Thyroid gland (tissue), 4 donors: ENCODE measurements at places on chromosomes 3 and 15. TPM values are rescaled to one million over a fixed set of nuclear protein-coding genes. Genes with fewer than 3 reads are reported as not detected.
A peak's percentile ranks its signal among the peaks of the same experiment; 100 is the strongest.

The SELENOT gene
- 168 TPM for total RNA-seq

The CCRL2 gene
- total RNA-seq: 0.33 TPM

DNA sequence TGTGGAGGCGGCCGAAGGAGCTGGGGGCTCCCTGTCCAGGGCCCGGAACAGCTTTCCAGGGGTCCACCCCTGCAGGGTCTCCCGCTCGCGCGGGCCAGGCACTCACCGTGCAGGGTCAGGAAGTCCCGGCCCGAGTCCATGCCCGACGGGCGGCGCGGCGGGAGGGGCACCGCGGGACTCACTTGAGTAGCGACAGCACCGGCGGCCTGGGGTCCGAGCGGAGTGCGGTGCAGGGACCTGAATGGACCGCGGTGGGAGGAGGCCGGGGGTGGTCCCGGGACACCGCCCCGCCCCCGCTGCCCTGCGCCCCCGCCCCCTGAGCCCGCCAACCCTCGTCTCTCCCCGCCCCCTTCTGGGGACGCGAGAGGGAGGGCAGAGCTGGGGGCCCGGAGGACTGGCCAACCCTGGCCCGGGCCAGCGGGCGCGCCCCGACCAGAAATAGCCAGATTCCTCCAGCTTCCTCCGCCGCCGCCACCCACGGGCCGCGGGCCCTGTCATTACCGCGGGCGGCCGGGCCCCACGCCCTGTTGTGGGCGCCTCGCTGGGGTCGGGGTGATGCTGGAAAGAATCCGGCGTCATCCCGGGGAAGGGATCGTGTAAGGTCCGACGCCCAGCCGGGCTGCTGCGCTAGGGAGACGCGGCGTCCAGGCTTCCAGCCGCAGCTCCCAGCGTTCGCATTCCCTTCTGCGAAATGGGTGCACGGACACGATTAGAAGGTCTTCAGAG, at the start of gene PLCD1:
PLCD1 (minus strand) TSS at position 243 of the 726 bp plus-strand sequence; CDS start at position 140, 103 bp downstream.
- H3K4me3 ChIP-seq: no peak within 1 kb of the TSS
- DNase-seq: peak; percentile 80
- no peaks in the 10 kb centered on the region for H3K27me3 ChIP-seq
- peaks cover 36% of the 10 kb centered on the region for H3K4me1 ChIP-seq

GRCh38 chr3:191919491-191920026, 458.6 kb downstream of the PYDC2 start:
- no peak for DNase-seq
- H3K27ac ChIP-seq: no peak overlapping the region
- H3K4me3 ChIP-seq: no peak overlapping the region
- no peaks in the 10 kb centered on the region for H3K36me3 ChIP-seq

GRCh38 chr15:73375755-73376305, 7.1 kb upstream of the HCN4 start:
- peak; percentile 51 for DNase-seq
- H3K27me3 ChIP-seq: peaks cover 4% of the 10 kb centered on the region
- no peaks in the 10 kb centered on the region for H3K36me3 ChIP-seq
- H3K4me3 ChIP-seq: no peak overlapping the region
- no peak overlapping the region for H3K27ac ChIP-seq

The PP2D1 gene
- total RNA-seq: not detected

- H3K27me3 ChIP-seq: no peaks in the 10 kb centered on the region
- H3K27ac ChIP-seq: no peak overlapping the region
- H3K36me3 ChIP-seq: no peaks in the 10 kb centered on the region
- no peak overlapping the region for H3K4me3 ChIP-seq
- DNase-seq: no peak
- no peaks in the 10 kb centered on the region for H3K4me1 ChIP-seq
Observed at GRCh38 chr15:80367094-80367493, 37.1 kb upstream of the ARNT2 start.

GRCh38 chr3:107589454-107589853, 66.7 kb downstream of the BBX start:
- DNase-seq: no peak
- no peaks in the 10 kb centered on the region for H3K36me3 ChIP-seq
- H3K27ac ChIP-seq: no peak overlapping the region
- no peaks in the 10 kb centered on the region for H3K27me3 ChIP-seq
- H3K4me1 ChIP-seq: peaks cover 6% of the 10 kb centered on the region

- H3K27me3 ChIP-seq: no peaks in the 10 kb centered on the region
- no peaks in the 10 kb centered on the region for H3K36me3 ChIP-seq
- H3K27ac ChIP-seq: peak overlapping the region; percentile 88
Observed at GRCh38 chr3:196712514-196713413, 587 bp downstream of the PIGX start.

- H3K27me3 ChIP-seq: no peaks in the 10 kb centered on the region
- H3K36me3 ChIP-seq: no peaks in the 10 kb centered on the region
- DNase-seq: no peak
- no peaks in the 10 kb centered on the region for H3K4me1 ChIP-seq
- no peak overlapping the region for H3K4me3 ChIP-seq
Observed at GRCh38 chr3:106302451-106303221, 433.8 kb upstream of the CBLB start.

DNA sequence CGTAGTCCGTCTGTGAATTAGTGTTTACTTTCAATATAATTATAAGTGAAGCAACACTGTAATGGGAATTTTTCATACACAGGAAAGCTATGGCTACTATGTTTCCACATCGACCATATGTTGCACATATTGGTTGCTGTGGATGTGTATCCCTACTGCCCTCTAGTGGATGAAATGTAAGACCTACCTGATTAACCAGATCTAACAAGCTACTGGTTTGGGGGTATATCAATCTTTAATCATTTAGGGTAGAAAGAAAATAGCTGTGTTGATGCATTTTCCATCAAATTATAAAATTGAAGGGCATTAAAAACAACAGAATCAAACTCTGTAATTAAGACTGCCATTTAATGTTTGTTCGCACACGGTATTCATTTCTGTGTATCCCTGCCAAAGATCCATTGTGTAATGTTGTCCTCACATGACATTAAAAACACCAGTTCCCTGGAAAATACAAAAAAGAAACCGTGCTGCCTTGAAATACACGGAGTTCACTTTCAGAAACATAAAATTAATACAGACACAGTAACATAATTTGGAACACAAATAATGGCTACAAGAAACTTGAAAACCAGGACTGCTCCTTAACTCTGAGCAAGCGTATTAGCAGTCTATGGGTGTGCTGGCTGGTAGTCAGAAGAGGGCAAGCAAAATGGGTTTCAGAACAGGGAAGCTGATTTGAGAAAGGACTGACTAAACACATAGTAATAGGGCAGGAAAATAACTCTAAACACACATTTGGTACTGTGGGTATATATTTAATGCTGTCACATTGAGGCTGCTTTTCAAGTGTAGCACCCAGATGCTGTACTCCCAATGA, 125.1 kb downstream of the TIGIT start:
- no peak overlapping the region for H3K4me3 ChIP-seq
- no peaks in the 10 kb centered on the region for H3K27me3 ChIP-seq

GRCh38 chr3:12579905-12580304, 23.0 kb downstream of the MKRN2 start:
- no peak overlapping the region for H3K27ac ChIP-seq
- no peaks in the 10 kb centered on the region for H3K27me3 ChIP-seq
- no peak for DNase-seq
- no peak overlapping the region for H3K4me3 ChIP-seq

- H3K27ac ChIP-seq: no peak overlapping the region
- H3K4me1 ChIP-seq: peaks cover 14% of the 10 kb centered on the region
- no peak for DNase-seq
- peaks cover 29% of the 10 kb centered on the region for H3K36me3 ChIP-seq
- H3K4me3 ChIP-seq: no peak overlapping the region
- no peaks in the 10 kb centered on the region for H3K27me3 ChIP-seq
Observed at GRCh38 chr15:65875458-65875857, 6.2 kb downstream of the RAB11A start.

The SLC28A2 gene
- total RNA-seq: not detected

The GRK7 gene
- not detected for total RNA-seq

The EBLN2 gene
- 8.5 TPM for total RNA-seq

- no peaks in the 10 kb centered on the region for H3K27me3 ChIP-seq
- no peak overlapping the region for H3K4me3 ChIP-seq
- H3K36me3 ChIP-seq: no peaks in the 10 kb centered on the region
- H3K4me1 ChIP-seq: peaks cover 54% of the 10 kb centered on the region
- DNase-seq: no peak
Observed at GRCh38 chr3:119351581-119351980, 57.4 kb downstream of the ARHGAP31 start.

- H3K4me1 ChIP-seq: peaks cover 15% of the 10 kb centered on the region
- no peak for DNase-seq
- H3K27ac ChIP-seq: no peak overlapping the region
- H3K27me3 ChIP-seq: no peaks in the 10 kb centered on the region
Observed at GRCh38 chr3:53188136-53188685, 27.2 kb downstream of the PRKCD start.

GRCh38 chr3:27554706-27555105, 70.5 kb upstream of the SLC4A7 start:
- H3K4me1 ChIP-seq: no peaks in the 10 kb centered on the region
- no peak overlapping the region for H3K4me3 ChIP-seq
- H3K27ac ChIP-seq: no peak overlapping the region
- DNase-seq: no peak

DNA sequence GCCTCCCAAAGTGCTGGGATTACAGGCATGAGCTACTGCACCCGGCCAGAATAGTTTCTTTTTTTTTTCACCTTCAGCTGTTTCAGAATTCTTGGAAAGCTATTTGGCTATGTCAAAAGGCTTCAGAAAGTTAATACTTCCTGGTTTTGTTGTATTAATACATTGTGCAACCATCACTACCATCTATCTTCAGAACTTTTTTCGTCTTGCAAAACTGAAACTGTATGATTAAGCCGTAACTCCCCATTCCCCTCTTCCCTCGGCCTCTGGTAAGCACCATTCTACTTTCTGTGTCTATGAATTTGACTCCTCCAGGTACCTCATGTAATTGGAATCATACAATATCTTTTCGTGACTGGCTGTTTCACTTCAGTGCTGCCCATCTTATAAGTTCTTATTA, 5.2 kb upstream of the NOX5 start:
- H3K27me3 ChIP-seq: no peaks in the 10 kb centered on the region
- no peak for DNase-seq
- peaks cover 7% of the 10 kb centered on the region for H3K4me1 ChIP-seq
- no peak overlapping the region for H3K27ac ChIP-seq
- H3K4me3 ChIP-seq: no peak overlapping the region
- no peaks in the 10 kb centered on the region for H3K36me3 ChIP-seq

DNA sequence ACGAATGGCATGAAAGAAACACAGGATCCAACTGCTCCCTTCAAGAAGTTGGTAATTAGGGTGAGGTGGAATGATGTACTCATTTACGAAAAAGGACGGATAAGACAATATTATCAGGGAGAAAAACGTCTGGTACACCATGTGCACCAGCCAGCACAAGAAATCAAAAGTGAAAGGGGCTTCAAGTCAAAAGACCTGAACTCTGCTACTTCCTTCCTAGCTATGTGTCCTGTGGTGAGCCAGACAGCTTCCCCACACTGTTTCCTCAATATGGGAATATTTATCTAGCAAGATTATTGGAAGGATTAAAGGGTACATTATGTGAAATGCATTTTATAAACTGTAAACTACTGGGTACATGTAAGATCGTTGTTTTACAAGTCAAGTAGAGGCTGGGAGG, 33.9 kb downstream of the RAB27A start:
- H3K4me1 ChIP-seq: peaks cover 10% of the 10 kb centered on the region
- H3K27me3 ChIP-seq: no peaks in the 10 kb centered on the region
- H3K36me3 ChIP-seq: no peaks in the 10 kb centered on the region
- DNase-seq: no peak
- H3K27ac ChIP-seq: no peak overlapping the region

DNA sequence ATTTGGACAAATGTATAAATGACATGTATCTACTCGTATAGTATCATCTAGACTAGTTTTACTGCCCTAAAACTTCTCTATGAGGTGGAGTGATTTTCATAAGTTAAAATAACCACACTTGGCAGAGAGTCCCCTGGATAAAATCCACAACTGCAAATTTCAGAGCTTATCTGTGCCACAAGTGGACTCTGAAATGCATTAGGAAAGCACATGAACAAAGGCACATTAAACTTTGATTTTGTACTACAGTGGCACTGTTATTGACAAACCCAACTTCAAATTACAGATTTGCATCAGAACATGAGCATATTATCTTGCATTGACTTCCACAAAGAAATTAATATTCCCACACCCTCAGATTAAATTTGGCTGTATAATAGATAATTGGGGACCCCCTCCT, 58.1 kb upstream of the EIF5A2 start:
- DNase-seq: no peak
- no peaks in the 10 kb centered on the region for H3K36me3 ChIP-seq
- no peak overlapping the region for H3K4me3 ChIP-seq
- no peak overlapping the region for H3K27ac ChIP-seq
- no peaks in the 10 kb centered on the region for H3K4me1 ChIP-seq

- DNase-seq: no peak
- no peaks in the 10 kb centered on the region for H3K27me3 ChIP-seq
- no peaks in the 10 kb centered on the region for H3K36me3 ChIP-seq
- no peak overlapping the region for H3K4me3 ChIP-seq
- H3K27ac ChIP-seq: no peak overlapping the region
Observed at GRCh38 chr3:167032267-167032876, 347.7 kb downstream of the ZBBX start.

GRCh38 chr3:10180738-10181295, 16.1 kb downstream of the IRAK2 start:
- no peaks in the 10 kb centered on the region for H3K36me3 ChIP-seq
- H3K4me1 ChIP-seq: peaks cover 3% of the 10 kb centered on the region
- H3K4me3 ChIP-seq: no peak overlapping the region
- H3K27me3 ChIP-seq: no peaks in the 10 kb centered on the region
- DNase-seq: no peak
